Sciatic nerve (tissue), 2 donors: ENCODE measurements at places on chromosomes 2 and 18. TPM values are rescaled to one million over a fixed set of nuclear protein-coding genes. Genes with fewer than 3 reads are reported as not detected.

DNA sequence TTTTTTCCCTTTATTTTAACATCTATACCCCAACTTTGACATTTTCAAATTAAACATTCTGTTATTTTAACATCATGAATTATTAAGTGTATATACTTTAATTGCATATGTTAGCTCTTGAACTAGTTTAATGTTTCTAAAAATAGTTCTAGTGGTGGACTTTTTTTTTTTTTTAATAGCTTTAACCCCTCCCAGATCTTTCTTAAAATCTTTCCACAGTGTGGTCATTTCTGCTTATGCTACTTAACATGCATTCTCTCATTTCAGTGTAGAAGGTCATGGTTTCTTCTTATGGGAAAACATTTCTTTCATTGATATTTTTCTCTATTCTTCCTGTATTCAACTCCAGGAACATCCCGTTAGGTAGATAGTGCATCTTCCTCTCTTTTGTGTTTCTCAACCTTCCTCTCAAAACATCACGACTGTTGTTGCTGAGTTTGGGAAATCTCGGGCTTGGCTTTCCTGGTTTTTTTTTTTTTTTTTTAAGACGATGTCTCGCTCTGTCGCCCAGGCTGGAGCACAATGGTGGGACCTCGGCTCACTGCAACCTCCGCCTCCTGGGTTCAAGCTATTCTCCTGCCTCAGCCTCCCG, 849 bp upstream of the TMEM18 start:
- no peak for DNase-seq

DNA sequence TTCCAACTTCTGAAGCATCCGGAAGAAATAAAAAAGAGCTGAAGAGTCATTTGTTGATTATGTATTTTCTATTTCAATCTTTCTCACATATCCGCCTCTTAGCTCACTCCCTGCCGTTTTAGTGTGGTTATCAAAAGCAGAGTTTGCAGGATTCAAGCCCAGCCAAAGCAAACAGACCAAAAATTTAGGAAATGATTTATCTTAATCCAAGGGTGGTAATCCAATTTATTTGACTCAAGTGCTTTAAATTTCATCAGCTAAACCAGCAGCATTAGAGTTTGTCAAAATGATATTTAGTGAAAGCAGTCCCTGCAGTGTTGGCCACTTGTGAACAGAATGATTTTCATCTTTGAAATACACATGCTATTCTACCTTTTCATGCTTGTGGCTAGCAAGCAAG, 129.3 kb upstream of the CCDC68 start:
- no peak for DNase-seq

- DNase-seq, result no peak
Measured at GRCh38 chr2:187379869-187380268, 68.2 kb downstream of the CALCRL start.

GRCh38 chr2:54107455-54107764, 8.0 kb upstream of the ACYP2 start:
- DNase-seq, result no peak

The ABCB11 gene
- total RNA-seq, result 1.5 TPM

- no peak for DNase-seq
Measured at GRCh38 chr2:236673823-236674185, 104.2 kb downstream of the ACKR3 start.

DNA sequence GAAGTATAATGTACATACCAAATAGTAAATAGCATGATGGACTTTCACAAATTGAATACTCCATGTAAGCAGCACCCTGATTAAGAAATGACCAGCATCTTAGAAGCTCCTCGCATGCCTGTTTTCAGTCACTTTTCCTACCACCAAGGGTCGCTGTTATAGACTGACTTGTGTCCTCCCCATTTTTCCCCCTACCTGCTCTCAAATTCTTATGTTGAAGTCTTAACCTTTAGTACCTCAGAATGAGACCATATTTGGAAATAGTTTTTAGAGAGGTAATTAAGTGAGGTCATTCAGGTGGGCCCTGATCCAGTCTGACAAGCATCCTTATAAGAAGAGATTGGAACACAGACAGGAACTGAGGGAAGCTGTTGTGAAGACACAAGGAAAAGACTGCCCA, 125.9 kb downstream of the LYPD6 start:
- no peak for DNase-seq

GRCh38 chr2:107727318-107727717, 99.4 kb upstream of the RGPD4 start:
- no peak for DNase-seq

DNA sequence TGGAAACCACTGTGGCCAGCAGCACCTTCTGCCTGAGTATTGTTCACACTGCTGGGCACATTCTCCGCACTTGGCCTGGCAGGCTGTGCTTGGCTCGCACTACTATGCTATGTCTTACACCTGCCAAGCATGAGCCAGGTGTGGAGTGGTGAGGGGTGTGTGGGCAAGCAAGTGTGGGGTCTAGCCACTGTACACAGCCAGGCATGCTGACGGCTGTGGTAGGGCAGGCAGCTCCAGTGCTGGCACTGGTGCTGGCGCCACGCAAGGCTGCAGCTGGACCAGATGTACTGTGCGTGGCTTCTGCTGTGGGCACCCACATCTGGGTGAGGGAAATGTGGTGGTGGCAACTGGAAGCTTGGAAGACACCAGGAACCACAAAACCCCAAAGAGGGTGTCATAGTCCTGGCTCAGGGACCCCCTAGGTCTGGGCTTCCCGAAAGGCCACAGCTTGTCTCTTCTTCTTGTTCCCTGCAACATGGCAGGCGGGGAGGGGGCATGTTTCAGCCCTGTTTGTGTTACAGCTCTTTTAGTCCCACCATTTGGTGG, 101.5 kb downstream of the ALMS1 start:
- no peak for DNase-seq

The OTOF gene
- 0.13 TPM for total RNA-seq

The VWA3B gene
- total RNA-seq, result 0.80 TPM

- DNase-seq, result peak; percentile 78
Measured at GRCh38 chr2:217162533-217162932, 302.7 kb upstream of the TNP1 start.

DNA sequence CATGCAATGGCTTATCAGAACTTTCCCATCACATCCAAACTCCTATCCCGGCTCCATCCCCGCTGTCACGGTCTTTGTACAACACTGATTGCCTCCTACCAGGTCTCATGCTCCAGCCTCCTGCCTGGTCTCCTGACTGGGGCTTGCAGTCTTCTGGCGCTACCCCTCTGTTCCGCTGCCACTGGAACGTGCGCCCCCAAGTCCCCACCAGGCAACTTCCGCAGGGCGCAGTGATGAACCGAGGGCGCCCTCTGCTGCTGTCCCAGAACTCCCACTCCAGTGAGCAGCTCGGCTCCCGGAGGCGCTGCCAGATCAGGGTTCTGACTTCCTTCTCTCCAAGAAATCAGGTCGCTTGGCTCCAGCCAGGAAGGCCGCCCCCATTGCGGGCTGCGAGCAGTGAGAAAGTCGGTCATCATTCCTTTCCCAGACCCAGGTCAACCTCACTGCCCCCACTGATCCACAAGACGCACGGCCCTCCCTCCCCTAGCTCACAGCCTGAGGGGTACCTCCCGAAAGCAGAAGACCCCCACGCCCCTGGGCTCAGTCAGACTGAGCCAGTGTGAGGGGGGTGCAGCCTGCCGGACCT, 43.9 kb upstream of the RAB11FIP5 start:
- DNase-seq, result peak; percentile 76

The KLHL30 gene
- total RNA-seq, result 1.1 TPM

- no peak for DNase-seq
Measured at GRCh38 chr18:58758606-58759005, 87.3 kb downstream of the MALT1 start.

GRCh38 chr2:233816334-233816733, 38.0 kb downstream of the HJURP start:
- peak; percentile 19 for DNase-seq

The UGT1A5 gene
- total RNA-seq, result not detected

The DPYSL5 gene
- total RNA-seq, result not detected

DNA sequence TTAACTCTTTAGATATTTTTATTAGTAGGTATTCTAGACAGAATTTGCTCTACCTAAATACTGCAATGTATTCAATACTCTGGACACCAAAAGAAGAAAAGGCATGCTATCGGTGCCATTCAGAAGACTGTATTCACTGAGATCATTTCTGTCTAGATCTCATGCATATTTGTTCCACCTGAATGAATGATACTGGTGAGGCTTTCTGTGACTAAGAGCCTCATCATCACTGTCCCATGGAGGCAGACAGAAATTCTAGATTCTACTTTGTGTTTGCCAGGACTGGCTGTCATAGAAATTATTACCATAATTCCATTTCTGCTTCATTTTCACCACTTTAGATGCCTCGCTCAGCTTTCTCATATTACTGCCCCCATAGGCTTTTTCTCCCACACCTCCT, 340.7 kb downstream of the MBD2 start:
- DNase-seq, result no peak

GRCh38 chr2:50333529-50334228, 698.3 kb downstream of the NRXN1 start:
- no peak for DNase-seq
